NCI-H446 treated with DMSO at 0.1 percent for 48 hours (cell line): ENCODE measurements at places on chromosomes 12 and 14.

- no peak for DNase-seq
Measured at GRCh38 chr12:10361622-10362021, 28.2 kb downstream of the KLRK1 start.

DNA sequence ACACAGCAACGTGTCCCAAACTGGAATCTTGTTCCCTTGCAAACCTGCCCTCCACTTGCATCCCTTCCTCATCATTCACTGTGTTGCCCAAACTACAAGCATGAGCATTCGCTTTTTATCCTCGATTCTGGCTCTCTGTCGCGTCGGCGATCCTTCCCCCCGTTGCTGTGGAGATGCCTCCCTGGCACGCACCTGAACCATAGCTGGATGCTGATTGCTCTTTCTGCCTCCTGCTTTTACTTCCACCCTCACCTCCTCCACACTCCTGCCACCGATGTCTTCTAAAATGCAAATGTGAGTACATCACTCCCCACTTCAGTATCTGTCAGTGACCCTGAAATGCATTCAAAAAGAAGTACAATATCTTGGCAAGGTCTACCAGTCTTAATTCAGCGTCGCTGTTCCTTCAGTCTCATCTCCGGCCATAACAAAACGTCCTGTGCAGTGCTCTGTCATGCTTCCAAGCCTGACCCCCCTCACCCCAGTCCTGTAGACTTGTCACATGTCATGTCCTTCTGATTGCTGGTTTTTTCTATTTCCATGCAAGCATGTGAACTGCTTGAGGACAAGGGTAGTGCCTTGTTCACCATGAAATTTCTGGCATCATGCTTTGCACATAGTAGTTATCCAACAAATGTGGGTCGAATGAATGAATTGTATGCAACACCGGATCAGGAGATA, 2.5 kb upstream of the PPP2R5C start:
- DNase-seq, result no peak

GRCh38 chr14:99972748-99973466, 92.3 kb upstream of the EVL start:
- DNase-seq, result no peak

DNA sequence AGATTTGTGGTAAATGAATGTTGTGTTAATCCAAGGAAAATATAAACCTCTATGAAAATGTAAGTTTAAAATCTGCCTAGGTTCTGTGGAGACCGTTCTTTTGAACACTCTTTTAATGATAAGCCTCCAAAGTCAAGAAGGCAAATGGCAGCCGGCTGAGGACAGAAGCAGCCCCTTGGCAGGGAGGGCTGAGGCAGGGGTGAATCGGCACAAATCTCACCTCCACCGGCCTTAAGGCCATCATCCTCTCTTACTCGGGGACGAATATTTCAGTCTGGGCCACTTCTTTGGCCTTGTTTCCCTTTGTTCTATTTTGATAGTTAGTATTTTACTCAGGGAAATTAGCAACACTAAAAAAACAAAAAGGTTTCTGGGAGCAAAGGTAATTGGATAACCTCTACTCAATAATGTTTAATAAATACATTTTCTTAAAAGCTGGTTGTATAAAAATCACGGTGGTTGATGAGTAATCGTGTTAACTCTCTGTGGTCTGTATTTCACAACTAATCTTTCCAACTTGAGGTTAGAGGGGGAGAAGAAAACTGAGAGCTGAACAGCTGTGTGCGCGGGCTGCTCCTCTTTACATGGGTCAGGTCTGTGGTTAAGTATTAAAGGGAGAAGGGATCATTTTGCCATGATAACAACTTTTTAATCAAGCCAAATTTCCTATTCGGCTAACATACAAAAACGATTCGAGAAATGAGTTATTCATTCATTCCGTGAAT, 18.6 kb downstream of the LGMN start:
- DNase-seq, result no peak

DNA sequence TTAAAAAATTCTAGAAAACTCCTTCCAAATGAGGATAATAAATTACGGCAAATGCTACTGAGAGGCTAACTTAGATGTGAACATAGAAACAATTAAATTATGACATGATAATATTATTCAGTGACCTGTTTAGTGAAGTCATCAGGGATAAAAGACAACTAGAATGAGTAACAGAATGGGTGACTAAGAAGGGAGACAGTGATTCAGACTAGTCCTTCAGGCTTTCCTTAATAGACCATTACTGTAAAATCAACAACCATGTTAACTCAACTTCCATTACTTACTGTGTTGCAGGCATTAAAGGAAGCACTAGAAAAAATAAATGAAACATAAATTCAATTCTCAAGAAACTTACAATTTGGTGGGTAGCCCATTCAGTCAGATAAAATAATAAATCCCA, 543.9 kb upstream of the LRFN5 start:
- no peak for DNase-seq

- DNase-seq, result no peak
Measured at GRCh38 chr14:23773981-23774380, 137.8 kb downstream of the DHRS2 start.
